ENCODE measurements at places on chromosomes 7 and 10.

- DNase-seq = no peak
These were observed 81.3 kb upstream of the UNC5B start for GRCh38 chr10:71131096-71131495.

GRCh38 chr10:123718544-123719060 lies 52.4 kb downstream of the GPR26 start:
- DNase-seq = no peak

GRCh38 chr10:118669020-118669791 lies 73.8 kb upstream of the PRLHR start:
- no peak for DNase-seq

GRCh38 chr10:109620396-109620795 lies 302.9 kb downstream of the XPNPEP1 start:
- DNase-seq = no peak

- no peak for DNase-seq
These were observed 22.1 kb downstream of the CLDN12 start for GRCh38 chr7:90425376-90425775.

GRCh38 chr7:139523199-139523941 lies at the start of gene CLEC2L:
TSS of gene CLEC2L (plus strand) at chr7:139523685. CDS start at chr7:139523928, 243 bp downstream.
- no peak for DNase-seq

- no peak for DNase-seq
These were observed 206.7 kb upstream of the IGFBP3 start for GRCh38 chr7:46127814-46128213.

DNA sequence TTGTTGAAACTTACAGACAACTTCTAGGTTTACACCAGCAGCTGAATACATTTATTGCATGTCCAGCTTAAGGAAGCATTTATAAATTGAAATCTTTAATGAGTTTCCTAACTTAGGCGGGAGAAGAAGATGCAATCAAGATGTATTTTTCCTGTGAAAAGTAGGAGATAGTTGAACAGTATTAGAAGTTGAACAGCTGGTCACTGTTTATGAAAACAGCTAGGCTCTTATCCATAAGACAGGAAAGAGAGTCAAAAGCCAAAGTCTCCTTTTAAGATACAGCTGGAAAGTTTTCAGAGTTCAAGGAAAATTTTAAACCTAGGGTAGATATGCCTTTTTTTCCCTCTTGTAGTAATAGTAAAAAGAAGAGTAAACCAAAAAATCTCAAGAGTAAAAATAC lies 236.1 kb upstream of the FERD3L start:
- DNase-seq = no peak

DNA sequence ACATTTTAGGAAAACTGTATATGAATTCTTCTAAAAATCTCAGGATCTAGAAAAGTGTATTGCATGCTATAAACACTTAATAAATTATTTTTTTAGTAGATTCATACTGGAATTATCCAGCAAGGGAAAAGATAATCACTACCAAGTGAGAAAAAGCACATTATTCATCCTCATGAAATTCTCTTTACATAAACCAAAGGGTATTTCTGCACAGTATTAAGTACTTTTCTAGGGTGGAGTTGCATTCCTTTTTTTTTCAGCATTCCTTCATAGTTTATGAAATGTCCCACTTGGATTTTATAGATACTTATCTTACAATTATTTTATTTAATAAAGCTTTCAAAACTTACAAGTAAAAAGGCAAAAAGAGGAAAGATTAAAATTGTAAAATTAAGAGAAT lies 403.3 kb downstream of the HGF start:
- DNase-seq = no peak

GRCh38 chr10:103653581-103654037 lies 160.1 kb downstream of the NEURL1 start:
- no peak for DNase-seq

DNA sequence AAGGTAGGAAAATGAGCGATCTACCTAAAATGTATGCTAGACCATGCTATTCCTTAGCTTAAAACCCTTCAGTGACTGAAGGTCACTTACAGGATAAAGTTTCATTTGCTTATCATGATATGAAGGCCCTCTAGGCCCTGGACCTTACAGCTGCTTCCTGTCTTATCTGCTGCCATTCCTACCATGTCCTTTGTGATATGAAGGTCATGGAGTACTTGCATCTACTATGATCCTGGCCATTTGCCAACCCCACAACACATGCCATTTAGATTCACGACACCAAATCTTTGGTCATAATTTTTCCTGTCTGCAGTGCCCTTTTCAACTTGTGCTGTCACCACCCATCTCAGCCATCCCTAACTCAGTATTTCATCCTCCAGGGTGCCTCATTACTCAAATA lies 181.8 kb upstream of the MDFIC start:
- no peak for DNase-seq

GRCh38 chr7:44538798-44539668 lies 2.1 kb downstream of the NPC1L1 start:
- no peak for DNase-seq

DNA sequence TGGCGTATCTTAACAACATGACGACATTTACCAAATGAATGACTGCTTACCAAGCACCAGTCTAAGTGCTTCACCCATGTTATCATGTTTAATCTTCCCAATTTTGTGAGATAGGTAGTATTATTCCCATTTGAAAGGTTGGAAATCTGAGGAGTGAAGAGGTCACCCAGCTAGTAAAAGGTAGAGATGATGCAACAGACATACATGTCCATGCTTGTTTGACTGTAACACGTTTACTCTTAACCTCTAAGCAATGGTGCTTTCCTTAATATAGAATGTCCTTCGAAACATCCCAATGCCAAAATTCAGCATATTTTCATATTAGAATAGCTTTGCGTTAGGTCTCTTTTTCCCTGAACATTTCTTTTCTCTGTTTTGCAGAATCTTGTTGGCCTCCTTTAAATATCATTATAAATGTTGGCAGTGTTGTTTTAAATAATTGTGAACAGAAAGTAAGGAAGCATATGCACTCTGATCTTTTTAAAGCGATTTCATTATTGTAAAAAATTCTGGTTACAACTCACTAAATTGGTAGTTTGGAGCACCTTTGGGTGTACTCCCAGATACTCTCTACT lies 722.8 kb downstream of the AUTS2 start:
- DNase-seq = no peak

DNA sequence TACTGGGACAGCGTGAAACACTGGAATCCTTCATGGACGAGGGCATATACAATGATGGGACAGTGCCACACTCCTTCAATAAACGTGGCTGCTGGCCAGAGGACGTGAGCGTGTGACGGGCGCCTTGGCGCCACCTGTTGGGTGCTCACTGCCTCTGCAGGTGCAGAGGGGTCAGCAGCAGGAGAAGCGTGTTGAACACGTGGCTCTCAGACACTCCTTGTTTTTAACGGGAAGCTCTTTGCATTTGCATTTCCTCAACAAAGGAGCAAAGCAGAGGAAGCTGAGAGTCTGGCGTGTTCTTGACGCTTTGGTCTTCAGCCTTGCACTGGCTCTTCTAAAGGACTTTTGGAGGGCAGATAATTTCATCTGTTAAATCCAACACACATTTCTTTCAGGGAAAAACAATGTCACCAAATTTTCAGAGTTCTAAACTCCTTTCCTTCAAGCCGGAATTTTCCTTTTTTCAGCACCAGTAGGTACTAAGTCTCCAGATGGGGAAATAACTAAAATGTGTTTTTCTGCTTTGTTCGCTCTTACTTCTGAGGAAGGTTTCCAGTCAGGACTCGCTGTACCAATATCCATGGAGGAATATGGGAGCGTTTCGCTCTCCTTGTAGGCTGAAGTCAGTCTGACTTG lies 2.9 kb upstream of the GET4 start:
- peak; percentile 40 for DNase-seq

DNA sequence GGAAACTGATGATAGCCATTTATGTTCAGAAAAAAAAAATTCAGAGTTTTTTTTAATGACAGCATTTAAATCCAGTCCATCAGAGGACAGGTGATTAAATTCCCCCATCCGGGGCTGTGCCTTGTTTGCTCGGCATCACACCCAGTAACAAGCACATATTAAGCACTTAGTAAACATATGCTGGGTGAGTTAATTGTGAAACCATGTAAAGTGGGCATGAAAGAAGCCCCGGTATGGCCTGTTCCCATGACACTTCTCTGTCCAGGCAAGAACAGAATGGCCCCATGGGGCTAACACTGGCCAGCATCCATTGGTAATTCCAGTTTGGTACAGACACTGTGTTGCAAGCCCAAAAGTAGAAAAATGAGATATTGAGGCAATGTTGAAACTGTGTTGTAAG lies 220.8 kb upstream of the RNF32 start:
- no peak for DNase-seq

- no peak for DNase-seq
These were observed 65.8 kb downstream of the RAB18 start for GRCh38 chr10:27569946-27570345.

DNA sequence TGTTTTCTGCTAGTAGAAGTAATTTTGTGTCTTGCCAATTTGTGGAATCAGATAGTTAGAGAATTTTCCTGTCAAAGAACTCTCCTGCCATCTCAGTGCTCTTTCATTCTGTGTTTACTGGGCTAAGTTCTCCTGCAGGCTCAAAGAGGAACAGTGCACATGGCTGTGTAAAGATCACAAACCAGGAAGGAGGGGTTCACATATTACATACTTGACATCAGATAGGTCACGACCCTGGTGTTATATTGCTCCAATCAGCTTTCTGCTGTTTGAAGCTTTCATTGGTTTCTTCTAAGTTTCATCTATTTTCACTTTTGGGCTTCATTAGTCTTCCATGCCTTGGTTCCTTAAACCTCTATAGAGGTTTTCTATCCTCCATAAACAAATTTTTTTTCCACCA lies 13.5 kb upstream of the ELMO1 start:
- DNase-seq = no peak

- no peak for DNase-seq
These were observed 9.5 kb upstream of the MUC12 start for GRCh38 chr7:100959894-100960293.

DNA sequence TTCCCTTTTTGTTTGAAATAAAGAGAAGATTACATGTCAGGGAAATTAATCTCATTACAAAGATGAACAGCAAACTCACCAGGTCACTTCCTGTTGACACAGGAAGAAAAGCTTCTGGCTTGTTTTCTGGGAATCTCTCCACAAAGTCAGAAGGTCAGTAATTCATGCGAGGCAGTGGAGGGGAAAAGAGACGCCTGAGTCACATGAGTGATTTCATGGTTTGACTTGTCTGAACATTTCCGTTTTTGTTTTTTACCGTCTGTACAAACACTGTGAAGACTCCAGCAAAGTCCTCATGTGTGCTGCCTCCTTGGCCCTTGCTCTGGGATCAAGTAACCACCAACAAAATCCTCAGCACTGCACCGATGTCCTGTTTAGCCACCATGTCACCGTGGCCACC lies 2.5 kb upstream of the HABP2 start:
- DNase-seq = no peak

- DNase-seq = no peak
These were observed 53.0 kb upstream of the GTF2I start for GRCh38 chr7:74604326-74605020.

- no peak for DNase-seq
These were observed 2.2 kb downstream of the FAM53B start for GRCh38 chr10:124741922-124742412.

DNA sequence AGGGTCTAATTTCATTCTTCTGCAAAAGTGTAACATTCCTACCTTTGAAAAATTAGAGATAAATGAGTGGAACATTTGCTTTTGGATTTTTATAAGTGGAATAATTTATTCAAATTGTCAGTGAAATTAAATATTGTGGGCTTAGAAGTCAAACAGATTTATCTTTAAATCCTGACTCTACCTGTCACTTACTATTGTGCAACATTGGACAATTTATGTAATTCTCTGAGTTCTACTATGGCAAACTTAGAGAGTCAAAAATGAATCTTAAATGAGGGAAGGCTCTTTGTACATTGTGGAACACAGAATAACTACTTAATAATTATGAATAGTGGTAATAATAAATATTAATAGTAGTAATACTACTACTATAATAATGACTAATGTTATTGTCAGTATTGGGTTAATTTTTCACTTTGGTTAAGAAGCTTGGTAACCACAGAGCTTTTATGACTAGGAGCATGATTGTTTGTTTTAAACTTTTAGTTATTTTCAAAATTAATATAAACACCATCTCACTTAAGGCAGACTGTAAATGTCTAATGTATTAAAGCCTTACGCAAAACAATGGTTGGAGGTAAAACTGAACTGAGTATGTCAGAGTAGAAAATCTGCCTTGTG lies 70.0 kb downstream of the PRKG1 start:
- DNase-seq = no peak

- no peak for DNase-seq
These were observed 320.0 kb downstream of the ZNF716 start for GRCh38 chr7:57769958-57770357.

- DNase-seq = no peak
These were observed 116.6 kb downstream of the NEURL1 start for GRCh38 chr10:103610083-103610472.

- no peak for DNase-seq
These were observed 498.4 kb upstream of the LRRN3 start for GRCh38 chr7:110592557-110592956.

DNA sequence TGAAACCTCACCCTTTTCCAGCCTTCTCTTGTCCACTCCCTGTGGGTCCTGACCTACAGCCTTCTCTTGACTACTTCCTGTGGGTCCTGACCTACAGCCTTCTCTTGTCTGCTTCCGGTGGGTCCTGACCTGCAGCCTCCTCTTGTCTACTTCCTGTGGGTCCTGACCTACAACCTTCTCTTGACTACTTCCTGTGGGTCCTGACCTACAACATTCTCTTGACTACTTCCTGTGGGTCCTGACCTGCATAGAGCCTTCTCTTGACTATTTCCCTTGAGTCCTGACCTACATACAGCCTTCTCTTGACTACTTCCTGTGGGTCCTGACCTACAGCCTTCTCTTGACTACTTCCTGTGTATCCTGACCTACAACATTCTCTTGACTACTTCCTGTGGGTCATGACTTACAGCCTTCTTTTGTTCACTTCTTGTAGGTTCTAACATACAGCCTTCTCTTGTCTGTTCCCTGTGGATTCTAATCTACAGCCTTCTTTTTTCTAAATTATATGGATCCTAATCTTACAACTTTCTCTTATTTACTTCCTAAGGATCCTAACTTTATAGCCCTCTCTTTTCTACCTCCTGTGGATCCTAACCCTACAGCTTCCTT lies 36.5 kb downstream of the C10orf71 start:
- DNase-seq = no peak

DNA sequence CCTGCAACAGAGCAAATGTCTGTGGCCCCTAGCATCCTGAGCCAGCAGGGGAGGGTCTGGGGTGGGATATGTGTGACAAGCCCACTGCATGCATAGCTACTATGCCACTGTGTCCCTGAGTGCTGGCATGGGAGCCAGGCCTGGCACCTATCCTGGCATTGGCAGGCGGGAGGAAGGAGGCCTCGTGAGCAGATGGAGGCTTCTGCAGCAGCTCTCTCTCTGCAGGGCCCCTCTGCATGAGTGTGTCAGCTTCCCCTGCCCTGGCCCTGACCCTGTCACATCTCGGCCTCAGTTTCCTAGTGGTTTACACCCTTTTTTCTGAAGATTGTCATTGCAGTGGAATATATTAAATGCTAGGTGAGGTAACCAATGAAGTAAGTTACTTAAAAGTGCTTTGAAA lies 13.1 kb upstream of the IMPDH1 start:
- DNase-seq = no peak

DNA sequence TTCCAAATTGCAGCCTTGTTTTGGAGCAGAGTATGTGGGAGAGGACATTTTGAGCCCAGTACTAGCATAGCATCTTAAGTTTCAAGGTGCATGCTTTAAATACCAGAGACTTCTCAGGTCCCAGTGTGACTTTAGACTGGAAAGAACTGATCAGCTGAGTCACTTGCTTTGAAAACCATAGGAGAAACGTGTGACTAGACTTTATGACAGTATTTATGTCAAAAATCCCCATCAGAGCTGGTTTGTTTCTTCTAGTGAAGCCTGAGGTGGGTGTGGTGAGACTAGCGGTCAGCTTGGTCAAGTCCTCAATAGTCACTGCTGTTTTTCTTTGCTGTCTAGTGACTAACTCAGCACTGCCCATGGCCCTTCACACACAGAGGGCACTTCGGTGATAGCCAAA lies 724.2 kb downstream of the GATA3 start:
- peak; percentile 4 for DNase-seq

Data from stimulated activated CD8-positive, alpha-beta memory T cell treated with anti-CD3 and anti-CD28 coated beads, Interleukin-2, amount 100 ng/mL, for 48 hours (primary cell).